ENCODE measurements at places on chromosomes 4 and X.

GRCh38 chrX:40107291-40108161 is 9.8 kb upstream of the BCOR start:
- no peak for ATAC-seq

- peak; percentile 94 for ATAC-seq
Measured at GRCh38 chr4:1693131-1693896, 9.2 kb upstream of the FAM53A start.

DNA sequence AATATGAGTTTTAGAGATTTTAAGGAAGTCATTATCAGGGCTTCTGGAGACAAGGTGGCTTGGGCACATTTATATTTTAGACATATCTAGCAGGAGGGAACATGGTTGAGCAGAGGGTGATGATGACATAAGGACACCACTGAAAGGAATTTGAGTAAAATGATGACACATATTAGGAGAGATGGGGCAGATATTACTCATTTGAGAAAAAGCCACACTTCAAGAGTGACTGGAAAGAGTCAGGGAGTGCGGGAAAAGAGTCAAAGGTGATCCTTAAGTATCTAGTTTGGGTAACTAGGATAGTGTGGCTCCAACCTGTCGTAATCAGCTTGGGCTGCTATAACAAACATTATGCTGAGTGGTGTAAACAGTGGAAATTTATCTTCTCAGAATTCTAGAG is 377.7 kb downstream of the PACRGL start:
- no peak for ATAC-seq

- ATAC-seq = no peak
Measured at GRCh38 chr4:910366-911091, 21.6 kb downstream of the GAK start.

DNA sequence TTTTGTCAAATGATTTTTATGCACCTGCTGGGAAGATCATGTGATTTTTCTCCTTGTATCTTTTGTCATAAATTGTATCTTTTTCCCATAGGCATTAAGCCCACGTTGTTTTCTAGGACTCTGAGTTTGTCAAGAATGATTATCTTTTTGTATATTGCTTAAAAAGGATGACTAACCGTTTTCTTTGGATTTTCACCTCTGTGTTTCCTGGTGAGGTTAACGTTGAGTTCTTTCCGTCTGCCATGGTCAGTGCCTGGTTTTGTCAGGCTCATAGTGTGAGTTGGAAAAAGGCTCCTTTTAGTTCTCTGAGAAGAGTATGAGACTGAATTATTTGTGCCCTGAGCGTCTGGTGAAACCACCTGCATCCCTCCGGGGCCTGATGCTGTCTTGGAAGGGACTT is 21.9 kb downstream of the PCGF3 start:
- no peak for ATAC-seq

DNA sequence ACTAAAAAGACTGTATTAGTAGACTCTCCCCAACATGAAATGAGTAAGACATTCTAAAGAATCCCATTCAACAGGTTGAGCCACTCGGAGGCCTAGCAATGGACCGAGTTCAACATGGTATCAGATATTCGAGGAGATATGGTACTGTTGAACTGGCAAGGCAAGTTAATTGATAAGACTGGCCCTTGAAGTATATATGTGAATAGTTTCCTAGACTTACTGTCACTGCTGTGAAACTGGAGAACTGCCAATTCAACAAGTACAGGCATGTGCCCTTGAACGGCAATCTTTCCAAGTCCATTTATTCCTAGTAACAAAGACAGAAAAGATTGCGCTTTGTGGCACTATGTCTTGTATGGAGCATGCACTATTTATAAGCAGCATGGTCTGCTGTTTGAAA is 24.4 kb downstream of the FAT1 start:
- ATAC-seq = no peak

Measured in SK-N-SH treated with all-trans-retinoic acid at 6 μM for 48 hours (cell line).